Brain microvascular endothelial cell (primary cell): ENCODE measurements at places on chromosomes 1 and 21.

- no peak for DNase-seq
Measured at GRCh38 chr21:42386034-42386591, 9.7 kb downstream of the TMPRSS3 start.

- DNase-seq = no peak
Measured at GRCh38 chr1:10050611-10051010, 17.9 kb downstream of the UBE4B start.

- DNase-seq = no peak
Measured at GRCh38 chr1:158290321-158290844, 660 bp downstream of the CD1C start.

DNA sequence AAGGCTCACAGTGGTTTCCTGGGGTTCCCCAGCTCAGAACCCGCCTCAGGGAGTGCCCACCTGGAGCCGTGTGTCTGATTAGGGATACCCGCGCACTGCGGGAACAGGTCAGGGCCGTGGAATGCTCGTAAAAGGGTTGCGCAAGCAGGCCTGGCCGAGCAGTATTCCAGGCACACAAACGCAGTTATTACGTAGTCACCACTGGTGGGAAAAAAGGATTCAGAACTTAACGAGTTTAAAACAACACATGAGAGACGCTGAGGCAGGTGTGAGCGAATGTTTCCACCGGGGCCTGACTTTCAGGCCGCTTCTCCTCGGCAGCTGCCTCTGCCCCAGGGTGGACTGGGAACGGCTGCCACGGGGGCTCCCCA, 18.2 kb downstream of the PLCH2 start:
- DNase-seq = no peak

DNA sequence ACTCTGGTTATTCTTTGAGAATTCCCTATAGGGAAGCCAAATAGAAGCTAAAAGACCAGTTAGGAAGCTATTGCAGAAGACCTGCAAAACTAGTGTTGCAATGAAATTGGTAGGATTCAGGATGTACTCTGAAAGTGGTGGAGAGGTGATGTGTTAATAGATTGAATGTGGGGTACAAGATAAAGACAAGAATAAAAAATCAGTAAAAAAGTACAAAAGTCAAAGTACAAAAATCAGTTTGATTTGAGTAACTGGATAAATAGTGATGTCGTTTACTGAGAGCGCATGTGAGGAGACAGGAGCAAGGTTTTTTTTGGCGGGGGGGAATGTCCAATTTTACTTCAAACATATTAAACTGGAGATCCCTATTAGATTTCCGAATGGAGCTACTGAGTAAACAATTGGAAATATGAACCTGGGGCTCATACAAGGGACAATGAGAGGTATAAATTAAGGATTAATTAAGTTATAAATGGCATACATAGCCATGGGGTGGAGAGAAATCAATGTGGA, 2.5 kb upstream of the DCAF8 start:
- DNase-seq = no peak

DNA sequence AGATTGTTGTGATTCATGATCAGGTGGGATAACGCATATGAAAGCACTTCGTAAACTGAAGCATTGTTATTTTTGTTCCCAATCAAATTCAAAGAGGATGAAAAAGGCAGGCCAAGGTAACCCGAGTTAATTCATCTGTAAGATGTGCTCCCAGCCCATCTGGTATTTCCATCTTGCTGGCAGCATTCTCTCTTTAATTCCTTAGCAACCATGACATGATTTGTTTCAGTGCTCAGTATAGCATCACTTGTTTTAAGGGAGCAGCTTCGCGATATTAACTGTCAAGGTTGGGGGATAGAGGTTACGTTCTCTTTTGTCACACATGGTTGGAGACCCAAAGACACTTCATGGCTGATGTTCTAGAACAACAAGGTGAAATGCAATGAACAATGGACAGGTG, 6.4 kb downstream of the TSPAN2 start:
- no peak for DNase-seq

DNA sequence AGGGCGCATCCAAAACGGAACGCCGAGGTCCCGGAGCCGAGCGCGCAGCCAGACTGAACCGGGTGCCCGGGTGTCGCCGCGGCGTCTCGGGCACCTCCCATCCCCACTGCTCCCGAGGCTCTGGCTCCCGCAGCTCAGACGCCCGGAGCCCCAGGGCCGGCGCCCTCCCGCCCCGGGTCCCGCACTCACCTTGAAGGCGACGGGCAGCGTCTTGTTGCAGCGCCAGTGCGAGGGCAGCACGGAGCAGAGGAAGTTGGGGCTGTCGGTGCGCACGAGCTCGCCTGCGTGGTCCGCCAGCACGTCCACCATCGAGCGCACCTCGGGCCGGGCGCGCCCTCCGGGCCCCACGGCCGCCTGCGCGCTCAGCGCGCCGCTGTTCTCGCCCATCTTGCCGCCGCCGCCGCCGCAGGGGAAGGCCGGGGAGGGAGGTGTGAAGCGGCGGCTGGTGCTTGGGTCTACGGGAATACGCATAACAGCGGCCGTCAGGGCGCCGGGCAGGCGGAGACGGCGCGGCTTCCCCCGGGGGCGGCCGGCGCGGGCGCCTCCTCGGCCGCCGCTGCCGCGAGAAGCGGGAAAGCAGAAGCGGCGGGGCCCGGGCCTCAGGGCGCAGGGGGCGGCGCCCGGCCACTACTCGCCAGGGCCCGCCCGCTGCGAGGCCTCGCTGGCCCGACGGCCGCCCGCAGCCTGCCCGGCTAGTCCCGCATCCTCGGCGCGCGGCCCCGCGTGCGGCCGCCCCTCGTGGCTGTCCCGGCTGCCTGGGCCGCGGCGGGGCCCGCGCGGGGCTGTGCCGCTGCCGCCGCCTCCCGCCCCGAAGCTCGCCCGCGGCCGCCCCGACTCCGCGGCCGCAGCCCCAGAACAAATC, 447 bp downstream of the RUNX3 start:
- DNase-seq = no peak
